ENCODE measurements at places on chromosomes 4 and X.

DNA sequence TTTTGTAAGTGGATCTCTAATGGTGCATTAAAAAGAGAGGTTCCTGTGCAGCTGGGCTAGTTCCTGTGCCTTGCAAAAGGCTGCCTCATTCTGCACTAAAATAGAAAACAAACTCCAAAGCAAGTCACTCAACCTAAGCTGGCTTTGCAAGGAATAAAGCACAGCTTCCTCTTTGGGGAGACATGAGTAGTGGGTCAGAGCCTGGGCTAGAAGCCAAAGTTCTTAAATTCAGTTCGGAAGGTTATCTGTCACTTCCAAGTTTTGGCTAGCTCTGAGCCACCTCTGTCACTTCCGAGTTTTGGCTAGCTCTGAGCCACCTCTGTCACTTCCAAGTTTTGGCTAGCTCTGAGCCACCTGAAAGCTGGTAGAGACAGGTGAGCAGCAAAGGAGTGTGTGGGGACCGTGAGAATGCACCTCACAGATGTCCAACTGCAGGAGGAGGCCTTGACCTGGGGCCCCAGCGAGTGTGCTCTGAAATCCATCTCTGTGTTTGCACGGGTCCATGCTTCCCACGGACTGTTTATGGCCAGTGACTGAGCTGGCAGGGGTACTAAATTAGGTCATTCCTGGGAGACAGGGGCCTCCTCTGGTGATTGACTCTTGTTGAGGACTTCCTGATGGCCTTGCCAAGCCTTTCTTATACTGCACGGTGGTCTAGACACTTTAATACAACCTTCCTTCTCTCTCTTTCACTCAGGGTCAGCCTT lies 36.4 kb upstream of the MAMLD1 start:
- no peak for DNase-seq

GRCh38 chr4:105551965-105552746 lies at the start of gene ARHGEF38:
TSS of gene ARHGEF38 (plus strand) at chr4:105552620. CDS start at chr4:105552766, 146 bp downstream.
- no peak for DNase-seq

- no peak for DNase-seq
Measured at GRCh38 chrX:117989512-117989911, 127.1 kb downstream of the KLHL13 start.

DNA sequence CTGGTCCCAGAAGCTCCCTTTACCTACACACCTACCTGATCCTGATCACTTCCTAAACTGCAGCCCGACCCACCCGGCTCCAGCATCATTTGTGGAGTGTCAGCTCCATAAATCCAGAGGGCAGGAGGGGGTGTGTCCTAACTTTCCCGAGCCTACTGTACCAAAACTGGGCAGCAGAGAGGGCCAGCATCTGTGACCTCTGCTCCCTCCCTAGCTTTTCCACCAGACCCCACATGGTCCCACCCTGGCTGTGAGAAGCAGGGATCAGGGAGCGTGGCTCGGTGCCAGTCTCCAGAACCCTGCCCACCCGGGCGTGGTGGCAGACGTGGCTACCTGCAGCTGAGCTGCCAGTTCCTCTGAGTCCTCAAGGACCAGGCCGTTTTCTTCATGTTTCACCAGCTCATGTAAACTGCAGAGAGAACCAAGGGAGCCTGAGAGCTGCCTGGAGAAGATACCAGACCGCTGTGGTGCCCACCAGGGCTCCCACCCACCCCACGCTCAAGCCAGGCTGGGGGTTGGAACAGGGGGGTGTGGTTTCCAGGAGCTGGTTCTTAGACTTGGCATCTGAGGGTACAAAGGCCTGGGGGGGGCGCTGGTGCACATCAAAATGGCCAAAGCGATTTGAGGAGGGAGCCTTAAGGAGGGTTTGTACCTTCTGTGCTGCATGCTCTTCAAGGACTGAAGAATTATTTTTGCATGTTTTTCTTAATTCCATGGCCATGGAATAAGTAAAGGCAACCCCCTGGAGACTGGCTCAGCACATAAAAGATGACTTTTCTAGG lies 76.7 kb upstream of the DRD5 start:
- no peak for DNase-seq

GRCh38 chrX:123834116-123834515 lies 25.7 kb upstream of the XIAP start:
- no peak for DNase-seq

DNA sequence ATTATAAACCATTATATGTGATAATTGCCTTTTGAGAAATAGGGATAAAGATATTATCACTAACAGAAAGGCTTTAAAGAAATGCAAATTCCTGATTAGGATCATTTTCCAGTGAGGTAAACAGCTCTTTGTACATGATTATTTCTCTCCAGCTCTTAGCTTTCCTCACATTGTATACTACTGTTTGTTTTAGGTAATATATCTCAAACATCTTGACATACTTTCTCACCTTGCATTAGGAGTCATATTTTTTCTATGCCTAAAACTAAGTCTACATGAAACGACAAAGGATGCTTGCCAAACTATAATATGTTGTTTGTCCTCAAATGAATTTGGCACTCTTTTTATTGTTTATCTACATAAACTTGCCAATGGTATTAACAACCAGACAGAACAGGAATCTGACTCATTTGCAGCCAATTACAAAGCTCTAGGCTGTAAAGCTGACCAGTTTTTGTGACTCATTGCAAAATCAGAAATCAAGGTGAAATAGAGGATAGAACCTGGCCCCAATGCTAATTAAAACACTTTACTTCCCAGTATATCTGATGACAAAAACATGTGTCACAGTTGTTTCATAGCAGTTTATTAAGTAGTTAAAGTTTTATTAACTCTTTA lies 107.0 kb downstream of the IQCM start:
- no peak for DNase-seq

DNA sequence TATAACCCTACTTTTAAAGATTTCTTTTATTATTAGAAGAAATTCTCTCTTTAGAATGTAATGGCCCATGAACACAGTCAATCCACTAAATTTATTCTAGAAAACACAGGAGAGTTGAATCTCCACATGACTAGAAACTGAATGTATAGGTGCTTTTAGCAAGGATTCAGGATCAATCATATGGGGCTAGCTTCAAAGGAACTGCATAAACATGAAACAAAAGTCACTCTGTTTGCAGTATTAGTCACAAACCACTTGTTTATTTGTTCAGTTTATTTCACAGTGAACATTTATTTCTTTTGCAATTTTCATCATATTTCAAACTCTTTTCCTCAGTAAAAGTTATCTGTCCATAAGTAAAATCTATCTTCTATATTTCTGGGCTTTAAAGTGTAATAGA lies 1604.6 kb downstream of the PCDH18 start:
- no peak for DNase-seq

GRCh38 chr4:88584471-88584900 lies 7.8 kb upstream of the HERC3 start:
- no peak for DNase-seq

DNA sequence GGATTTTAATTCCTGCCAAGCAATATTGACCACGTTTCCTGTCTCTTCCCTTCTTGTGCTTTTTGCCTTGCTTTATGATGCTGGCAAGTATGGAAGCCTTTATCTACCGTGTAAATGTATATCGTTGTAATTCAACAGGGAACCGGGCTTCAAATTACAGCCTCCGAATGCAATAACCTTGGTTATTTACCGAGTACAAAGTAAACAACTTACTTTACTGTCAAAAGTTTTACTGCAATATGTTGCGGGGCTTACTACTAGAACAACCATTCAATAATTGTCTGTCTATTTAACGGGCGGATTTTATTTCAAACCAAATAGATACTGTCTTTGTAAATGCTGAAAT lies 73.1 kb downstream of the PALLD start:
- no peak for DNase-seq

GRCh38 chr4:165360041-165360695 lies 18.6 kb upstream of the CPE start:
- DNase-seq: no peak

DNA sequence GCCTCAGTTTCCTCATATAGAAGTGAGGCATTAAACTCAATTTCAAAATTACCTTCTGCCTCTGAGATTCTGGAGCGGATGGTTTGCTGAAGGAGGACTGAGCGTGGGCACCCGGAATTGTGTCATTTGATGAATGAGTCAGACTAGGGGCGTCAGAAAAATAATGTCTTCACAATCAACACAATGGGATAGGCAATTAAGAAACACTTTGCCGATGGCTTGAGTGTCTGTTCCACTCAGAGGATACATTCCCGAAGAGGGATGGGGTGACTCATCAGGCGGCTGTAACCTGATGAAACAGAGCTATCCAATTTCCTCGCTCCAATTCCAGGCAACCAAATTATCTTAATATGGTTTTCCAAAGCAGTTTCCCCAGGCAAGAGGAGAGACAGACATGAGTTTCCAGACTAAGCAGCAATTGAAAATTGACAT lies 1.2 kb upstream of the CHRNA9 start:
- DNase-seq: no peak

DNA sequence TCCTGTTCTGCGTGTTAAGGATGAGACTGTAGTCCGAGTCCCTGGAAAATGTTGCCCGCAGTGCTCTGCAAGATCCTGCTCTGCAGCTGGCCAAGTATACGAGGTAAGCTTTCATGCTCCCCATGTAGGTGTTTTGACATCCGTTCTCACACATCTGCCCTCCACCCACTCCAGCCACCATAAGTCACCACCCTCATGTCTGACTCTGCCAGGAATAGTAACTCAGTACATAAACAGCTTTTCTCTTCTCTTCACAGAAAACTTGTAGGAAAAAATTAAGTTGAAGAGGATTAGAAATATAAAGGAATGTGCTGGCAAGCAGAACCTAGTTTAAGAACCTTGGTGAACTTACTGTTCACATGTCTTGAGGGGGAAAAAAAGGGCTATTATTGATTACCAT lies 207.9 kb downstream of the FRAS1 start:
- DNase-seq: no peak

DNA sequence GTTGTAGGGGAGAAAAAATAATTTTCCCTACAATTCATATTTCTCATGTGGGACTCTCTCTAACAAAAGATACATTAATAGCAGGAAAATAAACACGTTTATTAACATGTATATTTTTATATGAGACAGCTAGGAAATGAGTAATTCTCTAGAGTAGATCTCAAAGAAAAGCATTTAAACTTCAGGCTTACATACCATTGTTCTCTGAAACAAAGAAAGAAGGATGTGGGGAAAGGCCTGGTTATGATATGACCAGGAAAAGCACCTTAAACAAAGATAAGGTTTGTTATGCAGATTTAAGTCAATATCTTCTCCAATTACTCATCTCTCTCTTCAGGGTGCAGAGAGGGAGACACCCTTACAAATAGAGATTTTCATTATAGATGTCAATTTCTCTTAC lies 131.3 kb downstream of the SLC7A11 start:
- DNase-seq: no peak

- DNase-seq: no peak
Measured at GRCh38 chr4:40461062-40461461, 125.9 kb downstream of the CHRNA9 start.

GRCh38 chr4:142719854-142720541 lies 126.1 kb downstream of the INPP4B start:
- no peak for DNase-seq

DNA sequence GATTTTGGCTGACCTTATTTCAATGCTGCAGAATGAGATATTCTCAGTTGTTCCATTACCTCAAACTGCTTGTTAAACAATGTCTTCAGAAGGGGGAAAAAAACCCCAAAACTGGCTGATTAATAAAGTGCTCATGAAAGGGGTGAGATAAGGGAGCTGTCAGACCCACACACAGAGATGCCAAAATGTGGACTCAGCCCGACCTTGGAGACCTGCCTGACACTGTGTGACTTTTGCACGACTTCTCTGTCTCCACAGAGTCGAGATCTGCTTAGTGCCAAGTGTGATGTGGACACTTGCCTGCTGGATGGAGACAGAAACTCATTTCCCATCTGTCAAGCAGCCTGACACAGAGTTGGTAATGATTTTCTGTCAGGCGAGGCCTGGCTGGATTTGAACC lies 31.5 kb downstream of the REELD1 start:
- peak; percentile 31 for DNase-seq

GRCh38 chr4:168387091-168387490 lies 68.5 kb upstream of the DDX60 start:
- no peak for DNase-seq

DNA sequence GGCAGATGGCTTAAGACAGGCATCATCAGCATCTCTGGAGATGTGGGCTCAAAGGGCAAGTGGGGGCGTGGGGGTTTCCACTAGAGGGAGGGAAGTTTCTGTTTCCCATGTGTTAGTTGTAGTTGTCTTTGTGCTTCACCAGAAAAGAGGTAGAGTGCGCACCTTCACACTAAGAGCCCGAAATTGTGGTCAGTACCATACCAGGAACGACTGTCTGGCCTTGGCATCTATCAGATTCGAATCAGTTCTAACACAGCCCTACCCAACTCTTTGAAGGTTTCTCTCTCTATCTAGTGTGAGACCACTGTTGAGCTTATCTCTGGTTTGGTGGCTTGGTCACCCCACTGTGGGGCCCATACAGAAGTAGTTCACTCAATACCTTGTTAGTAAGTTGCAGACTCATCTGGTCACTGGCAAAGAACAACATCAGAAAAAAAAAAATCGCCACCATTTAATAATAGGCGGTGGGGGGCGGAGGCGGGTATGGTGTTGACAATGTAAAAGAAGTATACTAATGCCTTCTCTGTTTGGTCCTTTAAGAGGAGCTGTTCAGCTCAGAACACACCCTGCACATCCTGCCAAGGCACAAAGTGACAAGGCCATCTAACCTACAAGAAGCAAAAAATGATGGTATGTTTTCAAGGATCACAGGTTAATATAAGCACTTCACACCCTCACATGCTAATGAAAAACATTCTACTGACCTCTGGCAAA lies 71.1 kb downstream of the NYX start:
- DNase-seq: peak; percentile 57

DNA sequence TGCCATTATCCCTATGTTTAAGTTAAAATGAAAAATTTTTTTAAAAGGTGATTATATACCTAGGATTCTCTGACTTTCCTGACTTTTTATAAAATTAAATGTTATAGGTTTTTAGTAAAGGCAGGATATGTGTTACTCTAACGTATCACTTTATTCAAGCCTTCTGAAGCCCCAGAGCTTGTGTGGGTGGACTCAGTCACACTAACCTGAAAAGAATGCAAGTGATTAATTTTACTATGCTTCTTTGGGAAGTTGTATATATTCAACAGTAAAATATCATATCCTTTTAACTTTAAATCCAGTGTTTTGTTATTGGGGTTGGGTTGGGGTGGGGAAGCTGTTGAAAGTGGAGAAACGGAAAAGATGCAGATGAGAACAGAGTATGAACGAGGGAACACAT lies 22.8 kb downstream of the PDLIM3 start:
- no peak for DNase-seq

All from activated T-cell treated with anti-CD3 and anti-CD28 coated beads, Interleukin-2, amount 50 U/mL, for 48 hours (primary cell).